ENCODE measurements at places on chromosomes 1 and 21. TPM values are rescaled to one million over a fixed set of nuclear protein-coding genes. Genes with fewer than 3 reads are reported as not detected.

- DNase-seq: peak; percentile 16
- H3K27ac ChIP-seq: no peak overlapping the region
- H3K27me3 ChIP-seq: no peaks in the 10 kb centered on the region
- no peak overlapping the region for H3K4me3 ChIP-seq
Observed at GRCh38 chr21:28336314-28336713, 656.4 kb downstream of the LTN1 start.

- no peaks in the 10 kb centered on the region for H3K36me3 ChIP-seq
- H3K4me1 ChIP-seq: no peaks in the 10 kb centered on the region
- no peak overlapping the region for H3K4me3 ChIP-seq
- no peaks in the 10 kb centered on the region for H3K27me3 ChIP-seq
- DNase-seq: no peak
Observed at GRCh38 chr1:226588484-226588883, 39.9 kb downstream of the STUM start.

GRCh38 chr1:205916541-205916940 lies 26.7 kb downstream of the SLC26A9 start:
- H3K27ac ChIP-seq: no peak overlapping the region
- no peak for DNase-seq
- H3K27me3 ChIP-seq: peaks cover 3% of the 10 kb centered on the region
- H3K36me3 ChIP-seq: no peaks in the 10 kb centered on the region
- no peak overlapping the region for H3K4me3 ChIP-seq

- no peaks in the 10 kb centered on the region for H3K27me3 ChIP-seq
- H3K4me3 ChIP-seq: no peak overlapping the region
- H3K27ac ChIP-seq: no peak overlapping the region
- no peaks in the 10 kb centered on the region for H3K4me1 ChIP-seq
- DNase-seq: no peak
Observed at GRCh38 chr1:239989990-239990389, 101.7 kb upstream of the FMN2 start.

DNA sequence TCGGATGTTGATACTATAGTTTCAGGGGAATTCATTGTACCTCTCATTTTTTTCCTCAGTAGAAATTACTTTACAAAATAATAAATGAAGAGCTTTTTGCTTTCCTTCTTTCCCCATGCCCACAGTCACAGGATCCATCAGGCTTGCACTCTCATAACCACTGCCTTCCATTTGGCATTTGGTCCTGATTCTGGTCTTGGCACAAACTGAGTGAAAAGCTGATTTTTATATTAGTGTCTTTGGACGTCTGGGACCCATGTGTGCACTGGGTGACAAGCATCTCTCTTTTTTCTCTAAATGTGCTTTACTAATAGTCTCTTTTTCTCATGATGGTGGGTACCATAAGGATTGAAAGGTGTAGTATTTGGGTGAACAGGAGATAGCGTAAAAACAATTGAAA lies 2.8 kb downstream of the ELAVL4 start:
- H3K36me3 ChIP-seq: no peaks in the 10 kb centered on the region
- H3K4me1 ChIP-seq: no peaks in the 10 kb centered on the region
- no peaks in the 10 kb centered on the region for H3K27me3 ChIP-seq

GRCh38 chr21:38838598-38839327 lies 33.0 kb downstream of the ETS2 start:
- DNase-seq: no peak
- H3K27ac ChIP-seq: no peak overlapping the region
- H3K27me3 ChIP-seq: no peaks in the 10 kb centered on the region
- H3K4me3 ChIP-seq: no peak overlapping the region
- no peaks in the 10 kb centered on the region for H3K36me3 ChIP-seq

DNA sequence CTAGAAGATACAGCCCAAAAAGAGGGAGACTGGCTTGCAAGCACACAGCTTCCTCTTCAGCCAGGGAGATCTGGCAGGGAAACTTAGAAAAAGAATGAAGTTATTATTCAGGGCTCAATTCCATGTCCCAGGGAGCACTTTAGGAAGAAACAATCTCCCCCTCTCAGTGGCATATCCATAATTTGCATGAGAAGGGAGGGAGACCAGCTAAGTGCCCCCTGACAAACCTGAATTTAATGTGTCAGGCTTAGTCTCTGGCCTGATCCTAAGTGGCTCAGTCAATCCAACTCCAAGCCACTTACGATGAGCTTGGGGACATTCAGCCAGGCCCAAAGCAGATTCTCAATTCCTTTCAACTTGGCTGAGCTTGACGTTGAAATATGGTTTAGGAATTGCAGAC lies 17.7 kb upstream of the KCND3 start:
- H3K27me3 ChIP-seq: no peaks in the 10 kb centered on the region
- no peak overlapping the region for H3K27ac ChIP-seq
- H3K4me1 ChIP-seq: no peaks in the 10 kb centered on the region
- H3K36me3 ChIP-seq: no peaks in the 10 kb centered on the region

- no peak overlapping the region for H3K27ac ChIP-seq
- H3K4me1 ChIP-seq: 0 out of 2 replicates have a peak, but pooled peaks cover 3% of the 10 kb centered on the region
- no peaks in the 10 kb centered on the region for H3K36me3 ChIP-seq
- H3K4me3 ChIP-seq: no peak overlapping the region
- no peaks in the 10 kb centered on the region for H3K27me3 ChIP-seq
Observed at GRCh38 chr1:212178851-212179250, 106.4 kb upstream of the PPP2R5A start.

DNA sequence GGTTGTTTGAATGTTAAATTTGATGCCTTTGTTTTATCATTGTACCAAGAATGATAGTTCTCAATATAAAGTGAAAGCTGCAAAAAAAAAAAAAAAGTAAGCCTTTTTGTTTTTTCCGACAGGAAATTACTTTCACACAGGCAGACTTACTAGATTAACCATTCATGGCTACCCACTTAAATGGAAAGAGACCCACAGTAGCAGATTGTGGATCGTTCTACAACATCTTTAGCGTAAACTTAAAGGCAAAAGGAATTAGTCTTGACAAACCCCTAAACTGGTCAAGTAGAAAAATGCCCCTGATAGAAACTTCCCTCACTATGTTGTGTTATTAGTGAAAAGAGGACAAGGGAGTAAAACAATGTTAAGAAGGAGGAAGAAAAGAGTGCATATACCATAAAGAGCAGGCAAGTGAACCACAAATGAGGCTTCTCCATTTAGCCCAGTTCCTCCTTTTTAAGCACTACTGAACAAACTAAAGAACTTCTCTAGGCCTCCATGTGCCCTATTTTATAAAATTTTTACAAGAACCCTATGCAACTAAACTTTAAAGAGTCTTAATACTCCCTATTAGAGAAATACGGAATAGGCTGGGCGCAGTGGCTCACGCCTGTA lies 1560.3 kb downstream of the MRPL39 start:
- no peaks in the 10 kb centered on the region for H3K36me3 ChIP-seq
- no peaks in the 10 kb centered on the region for H3K27me3 ChIP-seq
- H3K4me3 ChIP-seq: no peak overlapping the region
- H3K4me1 ChIP-seq: no peaks in the 10 kb centered on the region
- H3K27ac ChIP-seq: no peak overlapping the region
- DNase-seq: no peak

DNA sequence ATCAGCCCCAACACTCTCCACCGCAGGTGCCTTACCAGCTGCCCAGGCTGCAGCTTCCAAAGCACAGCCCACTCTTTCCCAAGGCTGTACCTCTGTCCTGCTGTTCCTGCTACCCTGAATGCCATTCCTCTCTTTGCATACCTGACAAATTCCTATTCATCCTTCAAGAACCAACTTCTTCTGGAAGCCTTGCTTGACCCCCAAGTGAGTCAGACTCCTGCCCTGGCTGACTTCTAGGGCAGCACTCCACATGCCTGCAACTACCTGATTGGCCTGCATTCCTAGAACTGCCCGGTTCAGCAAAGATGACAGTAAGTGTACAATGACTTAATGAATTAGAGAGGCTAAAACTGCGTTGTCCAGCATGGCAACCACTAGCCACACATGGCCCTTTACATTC lies 20.8 kb upstream of the PDZK1IP1 start:
- no peak overlapping the region for H3K4me3 ChIP-seq
- H3K27me3 ChIP-seq: peaks cover 6% of the 10 kb centered on the region
- H3K4me1 ChIP-seq: peaks cover 37% of the 10 kb centered on the region

DNA sequence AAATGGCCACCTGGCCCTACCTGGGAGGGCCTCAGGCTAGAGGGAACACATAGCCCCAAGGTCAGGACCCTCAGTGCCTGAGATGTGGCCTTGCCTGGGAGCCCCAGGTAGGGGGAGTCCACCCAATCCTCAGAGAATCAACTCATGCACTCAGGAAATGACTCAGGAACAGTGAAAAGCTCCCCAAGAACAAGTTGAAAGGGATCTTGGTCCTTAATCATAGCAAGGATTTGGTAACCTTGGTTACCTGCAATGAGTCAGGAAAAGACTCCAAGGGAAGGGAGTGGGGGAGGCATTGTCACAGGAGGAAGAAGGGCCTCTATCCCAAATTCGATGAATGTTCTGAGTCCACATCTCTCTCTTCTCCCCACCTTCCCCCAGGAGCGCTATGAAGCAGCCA lies 17.0 kb downstream of the MAP7D1 start:
- no peak overlapping the region for H3K4me3 ChIP-seq
- no peaks in the 10 kb centered on the region for H3K27me3 ChIP-seq
- H3K4me1 ChIP-seq: no peaks in the 10 kb centered on the region
- H3K36me3 ChIP-seq: peaks cover 5% of the 10 kb centered on the region
- H3K27ac ChIP-seq: no peak overlapping the region

DNA sequence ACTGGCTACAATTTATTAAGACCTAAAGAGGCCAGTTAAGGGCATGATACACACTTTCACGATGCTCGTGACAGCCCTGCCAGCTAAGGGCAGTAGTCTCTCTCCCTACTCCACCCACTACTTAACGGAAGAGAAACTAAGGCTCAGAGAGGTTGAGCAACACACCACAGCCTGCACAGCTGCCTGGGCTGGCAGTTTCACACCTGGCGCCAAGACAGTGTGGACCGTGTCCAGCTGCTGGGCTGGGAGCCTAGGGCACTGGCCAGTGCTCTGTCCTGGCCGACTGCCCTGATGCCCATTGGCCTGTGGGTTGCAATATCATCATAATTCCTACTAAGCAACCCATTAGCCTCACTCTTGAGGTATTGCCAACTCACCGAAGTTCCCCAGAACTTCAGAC lies 27.6 kb downstream of the TENT5C start:
- no peaks in the 10 kb centered on the region for H3K36me3 ChIP-seq
- no peak overlapping the region for H3K4me3 ChIP-seq
- no peaks in the 10 kb centered on the region for H3K27me3 ChIP-seq
- no peaks in the 10 kb centered on the region for H3K4me1 ChIP-seq
- H3K27ac ChIP-seq: no peak overlapping the region
- no peak for DNase-seq

DNA sequence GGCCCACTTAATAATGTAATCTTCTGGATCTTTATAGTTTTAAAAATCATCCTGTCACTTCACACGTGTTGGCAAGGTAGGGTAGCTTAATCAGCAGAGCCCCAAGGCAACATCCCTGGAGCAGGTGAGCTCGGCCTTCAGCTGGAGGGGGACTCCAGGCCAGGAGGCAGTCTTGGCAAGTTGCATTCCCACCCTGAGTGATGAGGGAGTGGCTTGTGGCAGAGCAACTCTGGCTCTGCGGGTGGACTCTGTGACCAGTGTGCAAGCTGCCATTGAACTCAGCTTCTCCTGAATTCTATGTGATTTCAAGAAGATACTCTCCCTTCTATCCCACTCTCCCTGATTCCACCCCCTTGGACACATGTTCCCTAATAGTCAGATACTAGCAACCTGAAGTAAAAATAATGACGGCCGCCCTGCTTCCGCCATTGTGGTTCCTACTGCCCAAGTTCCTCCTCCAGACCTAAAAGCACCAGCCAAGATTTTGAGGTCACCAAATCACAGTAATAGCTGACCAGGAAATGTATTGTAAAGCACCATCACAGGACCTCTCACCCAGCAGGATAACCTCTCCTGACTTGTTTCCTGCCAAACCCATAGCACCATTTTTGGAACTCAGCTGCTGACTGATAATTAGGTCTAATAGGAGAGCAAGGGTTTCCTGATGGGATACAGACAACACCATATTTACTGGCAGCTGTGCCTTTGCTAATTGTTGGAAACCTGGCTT lies 11.5 kb upstream of the LYST start:
- H3K27me3 ChIP-seq: no peaks in the 10 kb centered on the region
- no peak for DNase-seq
- H3K4me1 ChIP-seq: 0 out of 2 replicates have a peak, but pooled peaks cover 8% of the 10 kb centered on the region
- H3K36me3 ChIP-seq: no peaks in the 10 kb centered on the region
- H3K27ac ChIP-seq: no peak overlapping the region
- no peak overlapping the region for H3K4me3 ChIP-seq

FCER1A gene
- total RNA-seq: not detected

HFM1 gene
- 0.29 TPM for total RNA-seq

RHD gene
- total RNA-seq: not detected

FAM89A gene
- total RNA-seq: 0.35 TPM

Measured in HepG2 (cell line).